RPMI8226 (cell line): ENCODE measurements at places on chromosomes 11 and 22.

- DNase-seq, result no peak
Measured at GRCh38 chr11:119180729-119181676, 4.3 kb upstream of the NHERF4 start.

GRCh38 chr11:112836256-112836602, 125.0 kb upstream of the NCAM1 start:
- no peak for DNase-seq

DNA sequence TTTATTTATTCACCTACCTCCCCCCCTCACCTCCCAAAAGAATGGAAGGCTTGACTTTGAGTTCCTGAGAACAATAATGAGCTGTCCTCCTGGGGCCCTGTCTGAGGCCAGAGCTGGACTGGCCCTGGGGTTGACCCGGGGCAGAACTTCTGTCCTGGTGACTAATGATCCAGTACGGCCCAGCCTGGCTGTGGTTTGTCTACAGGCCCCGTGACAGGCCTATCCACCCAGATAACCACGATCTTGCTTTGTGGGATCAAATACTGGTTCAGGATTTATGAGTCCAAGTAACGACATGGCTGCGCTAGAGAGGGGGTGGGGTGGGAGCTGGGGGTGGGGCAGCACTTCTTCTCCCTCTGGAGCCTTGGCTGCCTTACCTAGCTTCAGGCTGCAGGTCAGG, 81.5 kb downstream of the WT1 start:
- DNase-seq, result no peak

DNA sequence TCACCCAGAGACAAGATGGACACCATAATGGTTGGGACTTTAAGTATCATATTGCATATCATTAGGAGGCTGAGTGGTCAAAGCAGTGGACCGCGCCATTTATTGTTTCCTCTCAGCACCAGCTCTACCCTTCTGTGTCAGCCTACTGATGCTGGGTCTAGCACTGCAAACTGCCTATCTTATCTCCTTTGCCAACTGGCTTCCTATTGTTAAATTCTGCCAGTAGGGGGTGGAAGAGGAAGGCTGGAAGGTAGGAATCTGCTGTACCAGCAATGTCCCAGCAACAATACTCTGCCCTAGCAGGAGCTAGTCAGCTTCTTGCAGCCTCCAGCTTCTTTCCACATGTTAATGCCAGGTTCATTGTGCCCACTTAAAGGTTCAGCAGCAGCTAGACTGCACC, 367.1 kb upstream of the PDGFD start:
- DNase-seq, result peak; percentile 6
